Natural killer cell (primary cell): ENCODE measurements at places on chromosomes 3 and 15.

- no peak for DNase-seq
Observed at GRCh38 chr3:25084016-25084415, 344.0 kb upstream of the RARB start.

- no peak for DNase-seq
Observed at GRCh38 chr3:67472674-67473201, 181.7 kb downstream of the SUCLG2 start.

DNA sequence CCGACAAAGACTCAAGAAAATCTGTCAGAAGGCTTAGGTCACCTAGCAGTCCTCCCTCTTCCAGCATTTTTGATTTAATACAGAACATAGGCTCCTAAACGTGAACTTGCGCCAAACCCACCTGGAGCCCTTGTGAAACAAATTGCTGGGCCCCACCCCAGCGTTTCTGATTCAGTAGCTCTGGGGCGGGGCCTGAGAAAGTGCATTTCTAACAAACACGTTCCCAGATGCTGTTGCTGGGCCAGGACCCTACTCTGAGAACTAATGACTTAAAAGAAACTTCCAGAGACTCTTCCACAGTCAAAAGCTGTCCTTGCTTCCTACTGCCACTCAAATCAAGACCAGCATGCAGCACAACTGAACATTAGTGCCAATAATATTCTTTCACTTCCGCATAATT is 198.1 kb downstream of the PDZRN3 start:
- DNase-seq, result no peak

DNA sequence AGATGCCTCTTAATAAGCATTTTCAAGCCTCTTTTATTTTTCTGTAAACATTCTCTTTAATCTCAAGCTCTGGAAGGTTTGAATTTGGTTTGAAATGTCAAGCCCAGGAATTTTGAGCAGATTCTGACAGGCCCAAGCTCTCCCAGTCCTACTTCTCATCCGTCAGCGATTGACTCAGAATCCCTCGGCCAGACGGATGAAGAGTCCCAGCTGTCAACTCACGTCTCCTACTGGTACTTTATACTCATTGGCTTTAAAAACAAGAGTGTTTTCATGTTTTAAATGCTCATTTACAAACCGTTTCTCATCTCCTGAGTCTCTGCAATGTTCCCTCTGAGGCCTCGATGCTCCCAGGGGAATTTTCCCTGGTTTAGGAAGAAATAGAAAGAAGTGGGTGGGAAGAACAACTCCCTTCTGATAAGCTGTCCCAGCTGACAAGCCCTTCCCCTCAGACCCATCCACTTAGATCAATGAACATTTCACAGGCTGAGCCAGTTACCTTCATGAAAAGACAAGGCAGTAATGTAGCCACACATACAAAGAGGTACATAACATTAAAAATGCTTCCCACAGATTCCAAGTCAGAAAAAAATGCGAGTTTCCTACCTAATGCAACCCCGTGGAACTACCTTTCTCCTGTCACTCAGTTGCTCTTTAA is 478.2 kb upstream of the DPH6 start:
- DNase-seq, result no peak
